ENCODE measurements at places on chromosomes 3 and 15. TPM values are rescaled to one million over a fixed set of nuclear protein-coding genes. Genes with fewer than 3 reads are reported as not detected.

The GCNT3 gene
- total RNA-seq: not detected

The MEX3B gene
- total RNA-seq: 11.5 TPM

The GOLGA8K gene
- not detected for total RNA-seq

The CFAP20DC gene
- total RNA-seq: 4.5 TPM

The LDHAL6B gene
- total RNA-seq: not detected

The DPPA4 gene
- not detected for total RNA-seq

The ARHGEF26 gene
- total RNA-seq: 5.8 TPM

The SKOR1 gene
- total RNA-seq: not detected

The KY gene
- not detected for total RNA-seq

The CIB1 gene
- 43.1 TPM for total RNA-seq

The CELF6 gene
- total RNA-seq: not detected

The SAMMSON gene
- not detected for total RNA-seq

The COL6A5 gene
- total RNA-seq: not detected

The LRIG1 gene
- total RNA-seq: 10.2 TPM

The CTXN2 gene
- not detected for total RNA-seq

The XCR1 gene
- not detected for total RNA-seq

The GATA2 gene
- total RNA-seq: 8.1 TPM

The NR1I2 gene
- not detected for total RNA-seq

The CD96 gene
- total RNA-seq: 0.32 TPM

The IGDCC3 gene
- not detected for total RNA-seq

The PRKCI gene
- 45.8 TPM for total RNA-seq

The CPLX3 gene
- total RNA-seq: not detected

The MUSTN1 gene
- total RNA-seq: not detected
